NB4 (cell line): ENCODE measurements at places on chromosomes 3 and 15.

GRCh38 chr3:120284747-120285507 is at the start of gene GPR156:
Gene GPR156 (minus strand): TSS chr3:120285222. CDS start chr3:120244098, 41,124 bp downstream.
- no peak for DNase-seq

GRCh38 chr3:150734795-150735119 is 28.2 kb downstream of the SIAH2 start:
- DNase-seq, result no peak

GRCh38 chr3:131735116-131735515 is 232.3 kb upstream of the MRPL3 start:
- DNase-seq, result no peak

GRCh38 chr15:22831473-22831872 is 7.0 kb upstream of the NIPA2 start:
- no peak for DNase-seq

GRCh38 chr15:60649845-60650548 is 171.1 kb upstream of the ICE2 start:
- DNase-seq, result no peak

DNA sequence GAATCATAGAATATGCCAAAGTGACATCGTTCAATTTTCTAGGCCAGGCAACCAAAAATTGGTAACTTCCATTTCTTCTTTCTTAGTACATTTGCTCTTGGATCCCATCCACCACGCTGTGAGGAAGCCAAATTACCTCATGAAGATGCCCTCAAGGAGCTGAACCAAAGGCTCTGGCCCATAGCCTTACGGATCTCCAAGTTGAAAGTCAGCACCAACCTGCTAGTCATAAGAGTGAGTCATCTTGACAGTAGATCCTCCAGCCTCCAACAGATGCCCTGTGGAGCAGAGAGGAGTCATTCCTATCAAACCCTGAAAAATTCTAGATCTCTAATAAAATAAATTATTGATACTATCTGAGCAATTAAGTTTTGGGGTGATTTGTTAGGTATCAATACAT is 322.5 kb upstream of the COL8A1 start:
- DNase-seq, result no peak

GRCh38 chr3:134704556-134704955 is 53.7 kb upstream of the KY start:
- DNase-seq, result no peak

GRCh38 chr3:157089455-157090221 is 70.3 kb downstream of the CCNL1 start:
- no peak for DNase-seq

DNA sequence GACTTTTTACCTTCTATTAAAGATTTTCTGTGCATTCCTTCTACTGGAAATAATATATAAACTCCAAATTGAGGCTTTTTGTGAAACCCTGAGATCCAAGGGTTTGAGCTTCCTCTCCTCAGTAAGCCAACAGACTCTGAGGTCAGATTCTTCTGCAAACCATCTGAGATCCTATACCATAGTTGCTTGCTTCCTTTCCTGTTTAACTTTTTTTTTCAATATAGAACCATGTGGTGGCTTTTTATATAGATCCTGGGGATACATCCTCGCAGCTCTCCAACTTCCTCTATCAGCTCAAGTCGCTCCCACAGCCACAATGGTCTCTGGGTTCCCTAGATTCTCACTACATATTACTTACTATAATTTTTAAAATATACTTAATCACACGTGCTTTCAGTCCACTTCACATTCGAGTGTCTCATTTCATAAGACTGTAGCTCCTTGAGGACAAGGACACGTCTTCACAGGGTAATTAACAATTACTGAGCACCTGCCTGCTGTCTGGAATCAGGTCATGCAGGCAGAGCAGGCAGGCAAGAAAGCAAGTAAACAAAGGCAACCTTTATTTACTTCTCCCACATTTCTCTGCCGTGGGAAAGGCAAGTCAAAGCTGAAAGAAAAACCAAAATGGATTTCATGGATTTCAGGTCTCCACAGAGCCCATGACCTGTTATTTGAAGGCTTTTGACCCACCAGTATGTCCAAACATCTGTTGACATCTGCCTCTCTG is 941.5 kb downstream of the FHIT start:
- peak; percentile 19 for DNase-seq

DNA sequence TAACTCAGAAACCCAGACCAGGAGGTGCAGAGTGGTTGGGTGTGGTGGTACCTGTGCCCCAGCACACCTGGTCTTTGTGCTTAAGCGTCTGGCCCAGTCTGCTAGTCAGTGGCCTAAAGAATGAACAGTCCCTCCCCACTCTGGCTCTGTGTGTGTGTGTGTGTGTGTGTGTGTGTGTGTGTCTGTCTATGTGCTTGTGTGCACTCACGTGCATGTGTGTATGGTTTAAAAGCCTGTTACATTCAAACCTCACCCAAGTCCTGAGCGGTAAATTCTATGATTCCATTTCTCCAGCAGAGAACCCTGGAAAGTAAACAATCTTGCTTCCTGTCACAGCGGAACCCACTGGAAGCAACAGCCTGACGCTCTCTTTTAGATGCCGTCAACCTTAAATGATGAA is 34.2 kb downstream of the EDEM1 start:
- no peak for DNase-seq

DNA sequence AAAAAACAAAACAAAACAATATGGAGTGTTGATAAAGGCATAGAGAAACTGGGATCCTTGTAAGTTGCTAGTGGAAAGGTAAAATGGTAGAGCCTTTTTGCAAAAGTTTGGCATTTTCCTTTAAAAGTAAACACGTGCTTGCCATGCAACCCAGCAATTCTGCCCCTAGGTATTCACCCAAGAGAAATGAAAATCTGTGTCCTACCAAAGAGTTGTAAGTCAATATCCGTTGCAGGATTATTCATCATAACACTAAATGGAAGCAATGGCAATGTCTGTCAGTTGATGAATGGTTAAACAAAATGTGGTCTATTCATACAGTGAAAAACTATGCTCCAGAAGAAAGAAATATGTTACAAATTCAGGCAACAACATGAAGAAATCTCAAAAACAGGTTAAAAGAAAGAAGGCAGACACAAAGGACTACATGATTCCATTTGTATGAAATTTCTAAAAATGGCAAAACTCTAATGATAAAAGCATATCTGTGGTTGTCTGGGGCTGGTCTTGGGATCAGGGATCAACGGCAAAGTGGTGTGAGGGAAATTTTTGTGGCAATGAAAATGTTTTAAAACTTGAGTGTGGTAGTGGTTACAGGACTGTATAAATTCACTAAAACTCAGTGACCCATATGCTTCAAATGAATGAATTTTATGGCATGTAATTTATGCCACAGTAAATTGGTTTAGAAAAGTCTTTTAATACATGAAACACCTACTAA is 229.6 kb downstream of the OPA1 start:
- DNase-seq, result no peak

DNA sequence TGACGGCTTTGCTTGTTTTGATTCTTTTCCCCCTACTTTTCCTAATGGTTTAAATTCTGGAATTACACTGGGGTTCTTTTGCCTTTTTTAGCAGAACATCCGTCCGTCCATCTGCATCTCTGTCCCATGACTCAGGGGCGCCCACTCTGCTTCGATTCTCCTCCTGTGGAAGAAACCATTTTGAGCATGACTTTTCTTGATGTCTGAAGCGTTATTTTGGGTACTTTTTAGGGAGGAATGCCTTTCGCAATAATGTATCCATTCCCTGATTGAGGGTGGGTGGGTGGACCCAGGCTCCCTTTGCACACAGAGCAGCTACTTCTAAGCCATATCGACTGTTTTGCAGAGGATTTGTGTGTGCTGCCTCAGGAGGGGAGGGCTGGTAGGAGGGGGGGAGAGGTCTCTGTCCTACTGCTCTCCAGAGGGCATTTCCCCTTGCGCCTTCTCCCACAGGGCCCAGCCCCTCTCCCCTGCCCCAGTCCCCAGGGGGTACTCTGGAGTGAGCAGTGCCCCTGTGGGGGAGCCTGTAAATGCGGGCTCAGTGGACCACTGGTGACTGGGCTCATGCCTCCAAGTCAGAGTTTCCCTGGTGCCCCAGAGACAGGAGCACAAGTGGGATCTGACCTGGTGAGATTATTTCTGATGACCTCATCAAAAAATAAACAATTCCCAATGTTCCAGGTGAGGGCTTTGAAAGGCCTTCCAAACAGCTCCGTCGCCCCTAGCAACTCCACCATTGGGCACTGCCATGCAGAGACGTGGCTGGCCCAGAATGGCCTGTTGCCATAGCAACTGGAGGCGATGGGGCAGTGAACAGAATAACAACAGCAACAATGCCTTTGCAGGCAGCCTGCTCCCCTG is 19.5 kb upstream of the BSN start:
- DNase-seq, result no peak

DNA sequence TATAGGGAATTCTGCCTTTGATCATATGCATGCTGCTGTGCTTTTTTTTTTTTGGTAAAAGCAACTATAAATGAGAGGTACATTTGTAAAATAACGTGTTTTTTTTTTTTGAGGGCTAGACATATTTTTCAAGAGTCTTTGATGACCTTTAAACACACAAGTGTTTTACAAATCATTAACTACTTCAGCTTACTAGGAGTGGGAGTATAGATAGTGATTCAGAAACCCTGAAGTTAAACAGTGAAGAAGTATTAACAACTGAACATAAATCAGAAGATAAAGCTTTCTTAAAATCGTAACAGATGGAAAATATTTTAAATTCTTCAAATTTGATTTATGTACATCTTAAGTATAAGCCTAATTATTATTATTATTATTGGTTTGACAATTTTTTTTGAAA is 2.9 kb upstream of the GMNC start:
- DNase-seq, result no peak

GRCh38 chr3:186307594-186308221 is 54.3 kb downstream of the DGKG start:
- DNase-seq, result peak; percentile 45

DNA sequence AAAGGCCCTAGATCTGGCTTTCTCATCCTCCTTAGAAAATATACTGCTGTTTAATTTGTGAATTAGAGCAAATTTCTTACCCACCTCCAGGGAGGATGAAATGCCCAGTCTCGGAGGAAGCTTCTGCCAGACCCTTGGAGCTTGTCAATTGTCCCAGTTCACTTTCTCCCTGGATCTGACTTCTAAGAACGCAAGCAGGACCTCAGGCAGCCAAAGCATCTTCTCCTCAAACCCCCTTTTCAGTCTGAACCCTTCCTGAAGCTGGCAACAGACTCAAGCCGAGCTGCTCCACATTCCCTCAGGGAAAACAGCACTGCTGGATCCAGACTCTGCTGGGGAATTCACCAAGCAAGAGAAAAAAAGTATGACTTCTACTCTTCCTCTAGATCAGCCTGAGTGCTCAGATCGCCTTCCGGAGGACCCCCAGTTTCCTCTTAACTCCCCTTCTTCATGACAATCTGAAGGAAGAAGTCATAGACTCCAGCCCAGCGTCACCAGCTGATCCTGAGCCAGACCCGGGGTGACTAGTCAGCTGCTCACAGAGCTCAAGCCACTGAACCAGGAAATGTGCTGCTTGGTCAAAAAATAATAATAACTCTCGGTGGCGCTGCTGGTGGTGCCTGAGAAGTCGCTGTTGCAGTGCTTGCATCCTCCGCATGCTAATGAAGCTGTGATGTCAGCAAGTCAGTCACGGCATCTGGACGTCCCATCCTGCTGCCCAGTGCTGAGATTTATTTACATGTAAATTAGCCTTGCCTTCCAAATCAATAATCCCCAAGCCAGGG is at the start of gene PRICKLE2:
TSS of gene PRICKLE2 (minus strand) at position 641 of the 785 bp plus-strand sequence. CDS start 26,539 bp downstream, outside the sequence.
- DNase-seq, result no peak

DNA sequence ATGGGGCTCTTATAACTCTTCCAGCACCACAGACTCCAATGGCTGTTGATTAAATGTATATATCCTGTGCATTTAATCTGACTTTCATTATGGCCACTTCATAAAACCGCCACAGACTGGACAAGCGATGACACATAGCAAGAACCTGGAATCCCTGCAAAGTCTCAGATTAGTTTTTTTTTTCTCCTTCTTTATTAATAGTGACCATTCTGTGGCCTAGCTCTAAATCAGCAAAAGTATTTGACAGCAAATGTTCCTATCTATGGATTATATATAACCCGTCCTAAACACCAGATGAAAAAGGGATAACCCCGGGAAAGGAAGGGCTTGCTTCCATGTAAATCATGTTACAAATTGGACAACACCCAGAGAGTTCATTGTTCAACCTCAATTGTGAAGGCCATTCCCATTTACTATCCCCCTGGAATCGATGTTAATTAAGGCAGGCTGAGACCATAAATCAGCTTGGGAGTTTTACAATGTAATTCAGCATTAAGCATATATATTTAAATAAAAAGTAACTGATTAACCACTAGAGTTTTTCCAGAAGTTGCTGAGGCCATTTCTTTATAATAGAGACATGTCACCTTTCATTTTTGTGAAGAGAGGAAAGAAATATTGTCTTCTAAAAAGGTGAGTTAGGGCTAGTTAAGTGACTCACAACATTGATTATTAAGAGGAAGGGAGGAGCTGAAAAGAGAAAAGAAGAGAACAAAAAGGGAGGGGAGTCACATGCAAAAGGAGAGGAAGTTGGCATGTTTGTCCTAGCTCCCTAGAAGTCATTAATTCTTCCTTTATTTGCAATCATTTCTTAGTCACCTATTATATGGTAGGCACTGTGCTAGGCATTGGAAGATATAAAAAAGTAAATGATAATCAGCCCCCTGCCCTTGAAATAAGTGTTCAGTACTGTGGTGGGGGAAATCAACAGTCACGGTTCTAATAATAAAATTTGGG is 26.2 kb downstream of the ALDH1A2 start:
- no peak for DNase-seq

GRCh38 chr3:5787861-5788488 is 600.5 kb downstream of the EDEM1 start:
- DNase-seq, result peak; percentile 4

GRCh38 chr3:68931406-68932149 is 769 bp downstream of the TAFA4 start:
- DNase-seq, result no peak

- DNase-seq, result peak; percentile 83
Observed at GRCh38 chr3:3578718-3579117, 220.5 kb upstream of the LRRN1 start.

DNA sequence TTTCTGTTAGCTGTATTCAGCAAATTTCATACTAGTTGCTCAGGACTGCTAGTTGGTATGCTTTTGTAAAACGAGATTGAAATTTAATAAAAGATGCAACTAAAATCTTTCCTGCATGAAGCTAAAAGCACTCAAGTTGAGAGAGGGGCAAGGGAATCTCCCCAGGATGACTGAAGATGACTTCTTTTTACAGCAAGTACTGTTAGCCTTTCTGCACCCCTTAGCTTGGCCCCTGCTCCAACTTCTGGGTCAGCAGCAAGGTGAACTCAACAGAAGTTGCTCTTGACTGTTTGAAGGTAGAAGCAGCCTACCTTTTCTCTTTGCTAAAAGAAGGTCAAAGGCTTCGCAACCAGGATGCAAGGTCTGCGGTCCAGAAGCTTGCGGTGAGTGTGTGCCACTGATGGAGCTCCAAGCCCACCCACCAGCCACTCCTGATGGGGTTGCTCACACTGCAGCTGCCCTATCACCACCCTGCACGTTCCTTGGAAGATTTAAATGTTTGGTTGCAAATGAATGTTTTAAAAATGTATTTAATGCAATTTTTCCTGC is 32.5 kb downstream of the NME9 start:
- DNase-seq, result no peak

DNA sequence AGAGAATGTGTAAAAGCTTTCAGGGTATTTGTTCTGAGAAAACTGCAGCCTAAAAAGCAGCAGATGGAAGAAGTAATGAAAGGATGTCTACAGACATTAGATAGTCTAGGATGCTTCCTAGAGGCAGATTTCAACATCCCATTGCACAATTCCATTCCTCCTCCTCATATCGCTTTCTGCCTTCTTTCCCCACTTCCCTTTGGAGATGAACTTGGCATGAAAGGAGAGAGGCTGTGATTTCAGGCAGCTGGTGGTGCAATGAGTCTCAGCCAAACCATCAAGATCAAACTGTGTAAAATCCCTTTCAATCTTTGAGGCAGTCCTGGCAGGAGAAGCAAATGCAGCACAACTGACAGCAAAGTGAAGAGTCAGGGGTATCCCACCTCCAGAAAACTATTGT is 438.7 kb upstream of the KCNMB2 start:
- peak; percentile 4 for DNase-seq
